ENCODE measurements at places on chromosomes 7 and 10. TPM values are rescaled to one million over a fixed set of nuclear protein-coding genes. Genes with fewer than 3 reads are reported as not detected.

Gene OR6B1
- not detected for polyA plus RNA-seq

Gene CDC14C
- not detected for polyA plus RNA-seq

DNA sequence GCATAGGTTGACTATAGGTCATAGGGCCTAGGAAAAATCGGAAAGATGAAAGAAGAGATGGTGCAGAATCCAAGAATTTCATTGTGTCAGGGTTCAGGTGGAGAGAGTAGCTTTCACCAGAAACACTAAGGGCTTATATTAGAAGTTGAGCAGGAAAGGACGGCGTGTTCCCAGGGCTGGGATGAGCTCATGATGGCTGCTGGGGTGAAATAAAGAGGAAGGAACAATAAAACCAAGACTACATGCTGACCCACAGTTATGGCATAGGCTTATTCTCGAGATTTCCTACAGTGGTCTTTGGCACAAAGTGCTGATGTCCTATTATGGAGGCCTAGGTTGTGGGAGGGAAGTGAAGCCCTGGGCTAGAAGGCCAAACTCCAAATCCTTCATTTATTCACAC, 195.8 kb downstream of the PTEN start:
- no peak for DNase-seq
- no peaks in the 10 kb centered on the region for H3K27me3 ChIP-seq
- no peak overlapping the region for H3K27ac ChIP-seq
- H3K4me1 ChIP-seq: peaks cover 38% of the 10 kb centered on the region
- no peak overlapping the region for H3K4me3 ChIP-seq
- H3K36me3 ChIP-seq: no peaks in the 10 kb centered on the region

DNA sequence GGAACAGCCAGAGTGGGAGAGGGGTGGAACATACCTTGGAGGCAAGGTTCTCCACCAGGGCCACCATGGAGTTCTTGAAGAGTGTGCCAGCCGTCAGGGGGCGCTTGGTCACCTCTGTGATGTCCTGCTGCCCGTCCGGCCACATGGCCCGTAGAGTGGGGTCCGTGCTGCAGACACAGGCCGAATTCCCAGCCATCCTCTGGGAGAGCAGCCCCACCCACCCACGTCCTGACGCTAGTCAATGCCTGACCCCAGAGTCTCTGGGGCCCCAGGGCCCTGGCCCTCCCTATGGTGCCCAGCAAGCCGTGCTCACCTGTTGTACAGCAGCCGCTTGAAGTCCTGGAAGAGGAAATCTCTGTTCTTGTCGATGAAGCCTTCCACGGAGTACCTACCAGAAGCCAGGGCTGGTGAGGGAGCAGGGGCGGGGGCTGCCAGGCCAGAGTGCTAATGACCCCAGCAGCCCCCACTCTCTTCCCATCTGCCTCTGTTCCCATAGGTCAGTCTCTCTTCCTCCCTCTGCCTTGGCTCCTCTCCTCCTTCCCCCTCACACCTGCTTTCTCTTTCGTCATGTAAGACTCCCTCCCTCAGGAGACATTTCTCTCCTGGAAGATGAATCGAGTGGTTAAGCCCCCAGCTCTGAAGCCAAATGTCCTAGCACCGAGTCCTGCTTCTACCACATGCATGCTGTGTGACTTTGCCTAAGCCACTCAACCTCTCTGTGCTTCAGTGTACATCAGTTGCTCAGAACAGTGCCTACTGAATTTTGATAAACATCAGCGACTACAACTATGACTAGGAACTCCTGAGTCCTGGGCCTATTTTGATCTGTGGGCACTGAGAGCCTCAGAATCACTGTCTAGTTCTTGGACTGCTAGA, 11.0 kb downstream of the MYO1G start:
- H3K36me3 ChIP-seq: no peaks in the 10 kb centered on the region
- H3K4me1 ChIP-seq: peaks cover 5% of the 10 kb centered on the region
- DNase-seq: no peak
- no peak overlapping the region for H3K4me3 ChIP-seq
- no peak overlapping the region for H3K27ac ChIP-seq

DNA sequence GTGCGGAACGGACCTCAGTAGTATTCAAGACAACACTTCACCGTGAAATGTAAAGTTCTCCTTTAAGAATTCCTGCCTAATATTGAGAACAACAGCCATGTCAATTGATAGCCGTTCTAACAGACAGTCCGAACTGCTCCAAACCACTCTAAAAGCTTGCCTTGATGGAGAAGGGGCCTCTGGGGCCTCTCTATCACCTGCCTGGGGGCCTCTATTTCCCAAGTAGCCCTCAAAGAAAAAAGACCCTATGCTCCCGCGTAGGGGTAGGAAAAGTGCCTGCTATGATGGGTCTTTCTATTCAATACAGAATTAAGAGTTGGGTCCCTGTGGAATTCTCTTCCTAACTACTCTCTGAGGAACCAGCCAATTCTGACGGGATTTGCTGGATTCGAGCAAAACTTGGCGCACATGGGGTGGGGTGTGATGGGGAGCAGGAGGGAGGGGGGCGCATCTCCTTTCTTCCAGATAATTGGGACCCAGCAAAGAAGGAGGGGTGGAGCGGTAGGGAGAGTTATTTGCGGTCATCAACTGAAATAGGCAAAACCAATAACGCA, 8.3 kb upstream of the DLX6 start:
- H3K36me3 ChIP-seq: no peaks in the 10 kb centered on the region
- no peak overlapping the region for H3K27ac ChIP-seq
- H3K27me3 ChIP-seq: peaks cover 61% of the 10 kb centered on the region
- no peaks in the 10 kb centered on the region for H3K4me1 ChIP-seq

DNA sequence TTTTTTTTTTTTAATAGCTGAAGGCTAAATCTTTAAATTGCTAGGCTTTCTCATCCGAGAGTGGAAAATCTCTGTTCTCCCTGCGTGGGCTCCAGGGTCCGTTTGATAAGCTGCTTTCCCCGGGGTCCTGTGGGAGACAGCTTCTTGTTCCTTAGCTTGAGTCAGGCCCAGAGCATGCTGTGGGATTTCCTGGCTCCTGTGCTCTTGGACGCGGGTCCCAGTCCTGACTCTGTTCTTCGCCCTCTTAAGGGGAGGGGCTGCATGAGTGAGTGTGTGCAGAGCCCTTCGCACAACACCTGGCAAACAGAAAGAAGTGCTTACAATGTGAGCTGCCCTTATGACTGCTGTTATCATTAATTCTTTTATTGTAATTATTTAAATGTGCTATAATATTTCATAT, 133.5 kb downstream of the TACC2 start:
- no peak for DNase-seq
- H3K36me3 ChIP-seq: no peaks in the 10 kb centered on the region
- no peaks in the 10 kb centered on the region for H3K4me1 ChIP-seq

DNA sequence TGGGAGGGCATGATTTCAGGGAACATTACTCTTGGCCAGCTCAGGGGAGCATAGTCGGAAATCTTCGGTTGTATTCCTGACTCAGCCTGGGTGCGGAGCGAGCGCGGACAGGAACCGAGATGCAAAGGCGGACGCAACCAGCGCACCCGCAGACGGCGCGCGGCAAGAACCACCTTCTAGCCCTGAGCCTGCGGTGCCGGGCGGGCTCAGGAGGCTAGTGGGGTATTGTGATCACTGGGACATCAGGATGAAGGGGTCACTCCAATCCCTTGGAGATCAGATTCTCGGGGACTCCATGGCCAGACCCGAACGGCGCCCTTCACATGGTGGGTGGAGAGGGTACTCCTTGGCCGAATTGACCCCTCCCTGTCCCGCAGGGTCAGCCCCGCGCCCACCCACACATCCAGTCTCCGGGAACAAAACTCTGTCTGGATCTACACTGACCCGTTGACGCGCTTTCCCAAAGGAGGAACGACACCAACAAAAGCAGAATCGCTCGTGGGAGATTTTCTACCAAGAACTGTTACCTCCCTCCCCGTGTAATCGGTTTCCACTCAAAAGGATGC, 730.5 kb downstream of the ZWINT start:
- H3K27ac ChIP-seq: no peak overlapping the region
- H3K4me1 ChIP-seq: peaks cover 9% of the 10 kb centered on the region
- no peaks in the 10 kb centered on the region for H3K36me3 ChIP-seq
- peaks cover 9% of the 10 kb centered on the region for H3K27me3 ChIP-seq
- no peak overlapping the region for H3K4me3 ChIP-seq

GRCh38 chr10:27153845-27154193, 365 bp downstream of the YME1L1 start:
- H3K27me3 ChIP-seq: no peaks in the 10 kb centered on the region
- peak overlapping the region; percentile 97 for H3K27ac ChIP-seq
- H3K4me3 ChIP-seq: peak overlapping the region; percentile 88
- H3K36me3 ChIP-seq: peaks cover under 1% of the 10 kb centered on the region
- DNase-seq: no peak

DNA sequence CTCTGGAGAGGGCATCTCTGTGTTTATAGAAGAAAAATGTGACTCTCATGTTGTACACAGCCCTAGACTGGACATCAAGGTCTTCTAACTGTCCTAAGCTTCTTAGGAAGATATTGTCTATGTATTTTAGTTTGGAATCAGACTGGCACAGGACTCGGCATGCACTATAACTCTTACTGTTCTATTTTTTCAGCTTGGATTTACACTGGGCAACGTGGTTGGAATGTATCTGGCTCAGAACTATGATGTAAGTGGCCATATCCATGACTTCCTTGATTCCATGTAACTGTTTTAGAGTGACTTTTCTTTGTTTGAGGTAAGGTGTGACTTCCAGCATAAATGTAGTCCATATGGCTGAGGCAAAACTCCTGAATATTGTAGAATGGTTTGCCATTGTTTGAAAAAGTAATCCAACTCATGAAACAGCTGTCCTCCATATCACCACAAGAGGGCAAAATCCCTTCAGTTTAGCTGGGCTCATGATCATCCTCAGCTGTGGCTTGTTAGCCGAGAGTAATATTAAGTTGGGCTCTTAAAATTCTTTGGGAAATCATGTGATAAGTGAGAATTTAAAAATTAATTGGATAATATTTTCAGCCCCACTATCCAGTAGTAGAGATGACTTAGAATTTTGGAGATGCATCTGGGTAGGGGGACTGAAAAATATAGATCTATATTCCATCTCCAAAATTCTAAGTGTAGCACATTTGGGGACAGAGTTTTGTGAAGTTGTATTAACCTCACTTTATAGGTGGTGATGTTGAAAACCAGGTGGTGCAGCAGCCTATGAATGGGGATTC, 10.4 kb downstream of the STMP1 start:
- H3K36me3 ChIP-seq: peaks cover 50% of the 10 kb centered on the region
- no peaks in the 10 kb centered on the region for H3K4me1 ChIP-seq
- DNase-seq: peak; percentile 34

DNA sequence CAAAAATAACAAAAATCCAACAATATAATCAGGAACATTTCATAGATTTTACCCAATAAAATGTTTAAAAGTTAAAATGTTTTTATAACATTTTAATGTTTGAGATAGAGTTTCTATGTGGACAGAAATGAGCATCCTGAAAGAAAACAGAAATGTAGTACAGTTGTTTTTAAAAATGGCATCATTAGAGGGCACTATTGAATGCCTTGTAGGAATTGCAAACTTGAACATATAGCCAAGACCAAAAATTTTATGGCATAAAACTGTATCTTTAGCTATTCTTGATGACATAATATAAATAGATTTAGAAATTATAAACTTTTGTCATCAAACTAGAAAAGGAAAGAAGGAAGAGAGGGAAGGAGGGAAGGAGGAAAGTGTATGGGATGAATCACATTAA, 1372.7 kb downstream of the GATA3 start:
- no peak for DNase-seq
- H3K4me3 ChIP-seq: no peak overlapping the region
- no peaks in the 10 kb centered on the region for H3K4me1 ChIP-seq
- no peaks in the 10 kb centered on the region for H3K36me3 ChIP-seq
- H3K27me3 ChIP-seq: no peaks in the 10 kb centered on the region

DNA sequence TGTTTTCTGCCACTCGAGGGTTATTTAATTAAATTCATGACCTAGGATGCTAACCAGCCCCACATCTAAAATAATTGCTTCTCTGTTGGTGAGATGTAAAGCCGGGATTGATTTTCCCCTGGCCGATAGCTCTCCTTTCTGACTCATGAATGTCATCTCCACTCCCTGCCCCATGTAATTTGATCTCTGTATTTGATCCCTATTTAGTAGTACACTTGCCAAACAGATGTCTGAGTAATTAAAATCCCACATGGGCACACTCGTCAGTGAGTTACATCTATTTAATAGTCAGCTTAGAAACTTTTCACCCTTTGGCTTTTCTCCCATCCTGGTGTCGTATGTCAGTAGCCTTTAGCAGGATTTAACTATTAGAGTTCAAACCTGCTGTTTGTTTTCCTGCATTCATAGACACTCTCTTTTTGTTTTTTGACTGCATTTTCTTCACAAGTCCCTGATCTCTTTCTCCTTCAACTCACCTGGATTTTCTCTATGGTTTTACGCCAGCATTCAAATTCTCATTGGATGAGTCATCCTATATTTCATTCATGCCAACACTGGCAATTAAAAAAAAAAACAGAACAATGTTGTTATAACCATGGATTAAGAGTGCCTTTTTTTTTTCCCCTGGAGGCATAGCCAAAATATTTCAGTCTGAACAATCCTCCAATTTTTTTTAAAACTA, 82.7 kb downstream of the SPAG6 start:
- no peaks in the 10 kb centered on the region for H3K27me3 ChIP-seq
- H3K4me3 ChIP-seq: no peak overlapping the region
- no peaks in the 10 kb centered on the region for H3K36me3 ChIP-seq
- no peak for DNase-seq
- no peak overlapping the region for H3K27ac ChIP-seq

GRCh38 chr7:31957756-31958155, 112.5 kb downstream of the PDE1C start:
- H3K27ac ChIP-seq: no peak overlapping the region
- H3K4me1 ChIP-seq: no peaks in the 10 kb centered on the region
- no peak overlapping the region for H3K4me3 ChIP-seq
- H3K27me3 ChIP-seq: no peaks in the 10 kb centered on the region

- peaks cover 4% of the 10 kb centered on the region for H3K4me1 ChIP-seq
- DNase-seq: no peak
- no peak overlapping the region for H3K4me3 ChIP-seq
- no peak overlapping the region for H3K27ac ChIP-seq
- H3K36me3 ChIP-seq: no peaks in the 10 kb centered on the region
- peaks cover 6% of the 10 kb centered on the region for H3K27me3 ChIP-seq
Measured at GRCh38 chr10:114017873-114018272, 25.8 kb upstream of the ADRB1 start.

GRCh38 chr10:78386509-78386908, 352.8 kb downstream of the RPS24 start:
- no peaks in the 10 kb centered on the region for H3K36me3 ChIP-seq
- H3K4me3 ChIP-seq: no peak overlapping the region
- no peak for DNase-seq
- H3K27me3 ChIP-seq: peaks cover 2% of the 10 kb centered on the region
- H3K4me1 ChIP-seq: no peaks in the 10 kb centered on the region

- H3K4me1 ChIP-seq: peaks cover 12% of the 10 kb centered on the region
- no peak overlapping the region for H3K27ac ChIP-seq
- peaks cover 1% of the 10 kb centered on the region for H3K27me3 ChIP-seq
- DNase-seq: no peak
Measured at GRCh38 chr7:47587976-47588375, 6.1 kb upstream of the TNS3 start.

- no peaks in the 10 kb centered on the region for H3K36me3 ChIP-seq
- no peaks in the 10 kb centered on the region for H3K27me3 ChIP-seq
- DNase-seq: no peak
- no peaks in the 10 kb centered on the region for H3K4me1 ChIP-seq
Measured at GRCh38 chr10:26944261-26944882, 83.6 kb upstream of the ABI1 start.

All from B cell (primary cell).